ENCODE measurements at places on chromosomes 12 and 14. TPM values are rescaled to one million over a fixed set of nuclear protein-coding genes. Genes with fewer than 3 reads are reported as not detected.

- DNase-seq, result no peak
Observed at GRCh38 chr12:130429656-130430505, 92.2 kb downstream of the PIWIL1 start.

GRCh38 chr12:48336061-48336460 lies 14.7 kb downstream of the ZNF641 start:
- no peak for DNase-seq

The KRT83 gene
- total RNA-seq, result not detected

DNA sequence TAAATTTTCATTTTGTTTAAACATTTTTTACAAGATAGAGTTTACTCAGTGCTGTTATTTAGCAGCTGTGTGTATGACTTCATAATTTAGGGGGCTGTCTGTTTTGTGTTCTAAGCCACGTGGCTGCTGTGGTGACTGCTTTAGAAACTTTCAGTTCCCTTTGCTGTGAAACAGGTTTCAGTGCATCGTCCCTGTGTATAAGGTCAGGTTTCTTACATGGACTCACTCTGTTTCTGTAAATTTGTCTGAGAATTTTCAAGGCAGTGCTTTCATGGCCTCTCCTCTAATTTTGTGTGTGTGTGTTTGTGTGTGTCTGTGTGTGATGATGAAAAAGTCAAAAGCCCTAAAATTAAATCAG lies 32.4 kb downstream of the BICD1 start:
- no peak for DNase-seq

The C12orf54 gene
- total RNA-seq, result not detected

The VWF gene
- total RNA-seq, result 0.57 TPM

The ERG28 gene
- 18.4 TPM for total RNA-seq

- no peak for DNase-seq
Observed at GRCh38 chr12:88763536-88764100, 183.3 kb upstream of the KITLG start.

The RPGRIP1 gene
- not detected for total RNA-seq

- DNase-seq, result no peak
Observed at GRCh38 chr14:24231263-24232120, 675 bp downstream of the NEDD8 start.

The PMEL gene
- total RNA-seq, result 5.8 TPM

- DNase-seq, result peak; percentile 83
Observed at GRCh38 chr12:3311027-3311402, 180.0 kb upstream of the PRMT8 start.

DNA sequence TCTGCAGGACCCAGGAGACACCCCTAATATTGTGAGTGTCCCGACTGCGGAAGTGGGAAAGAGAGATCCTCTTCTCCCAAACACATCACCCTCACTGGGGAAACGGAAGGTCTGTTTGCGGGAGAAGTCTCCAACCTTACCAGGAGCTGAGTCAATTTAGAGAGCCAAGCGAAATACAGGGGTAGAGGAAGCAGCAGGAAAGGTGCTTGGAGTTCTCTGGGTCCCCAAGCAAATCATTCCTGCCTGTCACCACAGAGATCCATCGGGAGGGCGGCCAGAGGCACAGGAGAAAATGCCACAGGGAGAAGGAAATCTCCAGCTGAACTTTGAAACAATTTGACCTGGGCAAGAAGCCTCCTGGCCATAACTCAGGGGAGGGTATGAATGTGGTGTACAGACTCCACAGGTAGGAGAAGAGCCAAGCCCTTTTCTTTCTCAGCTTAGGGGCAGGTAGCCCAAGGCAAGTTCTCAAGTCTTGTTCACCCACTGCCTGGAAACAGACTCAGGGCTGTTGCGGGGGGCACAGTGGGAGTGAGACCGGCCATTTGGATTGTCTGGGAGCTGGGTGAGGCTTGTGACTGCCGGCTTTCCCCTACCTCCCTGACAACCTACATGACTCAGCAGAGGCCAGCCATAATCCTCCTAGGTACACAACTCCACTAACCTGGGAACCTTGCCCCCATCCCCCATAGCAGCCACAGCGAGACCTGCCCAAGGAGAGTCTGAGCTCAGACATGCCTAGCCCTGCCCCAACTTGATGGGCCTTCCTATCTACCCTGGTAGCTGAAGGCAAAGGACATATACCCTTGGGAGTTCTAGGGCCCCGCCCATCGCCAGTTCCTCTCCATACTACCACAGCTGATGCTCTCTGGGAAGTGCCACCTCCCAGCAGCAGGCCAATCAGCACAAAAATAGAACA lies 211.9 kb upstream of the ARHGAP5 start:
- DNase-seq, result no peak

The SLC25A47 gene
- total RNA-seq, result 0.17 TPM

DNA sequence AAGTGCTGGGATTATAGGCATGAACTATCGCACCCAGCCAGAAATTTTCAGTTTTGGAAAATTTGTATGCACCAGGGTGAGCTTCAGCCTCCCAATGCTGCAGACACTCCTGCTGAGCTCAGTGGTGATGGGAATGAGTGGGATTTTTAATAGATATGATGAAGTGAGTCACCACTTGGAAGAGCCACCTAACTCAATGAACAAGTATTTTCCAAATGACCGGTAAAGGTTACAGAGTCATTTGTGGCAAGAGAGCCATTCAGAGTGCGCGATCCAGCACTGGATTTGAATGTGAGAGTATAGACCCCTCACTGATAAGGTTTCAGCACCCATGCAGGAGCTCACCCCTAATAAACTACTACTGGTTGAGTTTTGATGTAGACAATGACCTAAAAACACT lies 100.7 kb downstream of the PPP2R5C start:
- no peak for DNase-seq

GRCh38 chr12:127809275-127809674 lies 457.7 kb upstream of the TMEM132C start:
- DNase-seq, result no peak

- DNase-seq, result no peak
Observed at GRCh38 chr12:52925717-52926595, 21.1 kb upstream of the KRT8 start.

DNA sequence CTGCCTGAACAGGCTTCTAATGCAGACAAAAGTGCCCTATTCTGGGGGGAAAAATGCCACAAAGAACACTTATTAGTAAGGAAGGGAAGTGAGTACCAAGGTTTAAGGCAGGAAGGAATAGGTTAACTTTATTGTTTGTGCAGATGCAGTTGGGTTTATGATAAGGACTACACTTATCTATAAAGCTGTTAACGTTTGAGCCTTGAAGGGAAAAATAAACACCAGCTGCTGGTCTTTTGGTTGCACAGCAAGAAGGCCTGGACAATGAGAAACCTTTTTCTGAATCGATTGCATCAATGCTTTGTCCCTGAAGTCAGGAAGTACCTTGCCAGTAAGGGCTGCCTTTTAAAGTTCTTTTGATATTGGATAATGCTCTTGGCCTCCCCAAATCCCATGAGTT lies 407.8 kb downstream of the ATP23 start:
- DNase-seq, result no peak

The CCNT1 gene
- 69.4 TPM for total RNA-seq

The UBE3B gene
- total RNA-seq, result 28.9 TPM

DNA sequence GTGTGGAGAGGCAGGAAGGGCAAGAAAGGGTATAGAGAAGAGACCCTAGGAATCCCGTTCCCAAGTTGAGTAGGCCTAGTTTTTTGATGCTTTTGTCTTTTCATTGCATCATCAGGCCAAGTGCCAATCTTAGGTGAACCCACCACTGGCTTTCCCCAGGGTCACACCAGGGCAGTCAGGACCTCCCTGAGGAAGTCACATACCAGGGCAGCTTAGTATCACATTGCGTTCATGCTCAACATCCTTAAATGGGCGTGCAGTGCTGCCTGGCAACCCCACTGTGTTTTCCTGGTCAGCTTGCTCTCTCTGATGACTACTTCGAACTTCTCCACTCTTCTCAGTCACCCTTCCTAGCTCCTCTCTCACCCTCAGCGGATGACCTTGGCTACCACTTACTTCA lies 9.0 kb downstream of the ASIC1 start:
- no peak for DNase-seq

The AQP5 gene
- total RNA-seq, result not detected

The TAS2R19 gene
- total RNA-seq, result 1.6 TPM

- no peak for DNase-seq
Observed at GRCh38 chr14:88535149-88535548, 19.7 kb downstream of the PTPN21 start.

The NRIP2 gene
- not detected for total RNA-seq

DNA sequence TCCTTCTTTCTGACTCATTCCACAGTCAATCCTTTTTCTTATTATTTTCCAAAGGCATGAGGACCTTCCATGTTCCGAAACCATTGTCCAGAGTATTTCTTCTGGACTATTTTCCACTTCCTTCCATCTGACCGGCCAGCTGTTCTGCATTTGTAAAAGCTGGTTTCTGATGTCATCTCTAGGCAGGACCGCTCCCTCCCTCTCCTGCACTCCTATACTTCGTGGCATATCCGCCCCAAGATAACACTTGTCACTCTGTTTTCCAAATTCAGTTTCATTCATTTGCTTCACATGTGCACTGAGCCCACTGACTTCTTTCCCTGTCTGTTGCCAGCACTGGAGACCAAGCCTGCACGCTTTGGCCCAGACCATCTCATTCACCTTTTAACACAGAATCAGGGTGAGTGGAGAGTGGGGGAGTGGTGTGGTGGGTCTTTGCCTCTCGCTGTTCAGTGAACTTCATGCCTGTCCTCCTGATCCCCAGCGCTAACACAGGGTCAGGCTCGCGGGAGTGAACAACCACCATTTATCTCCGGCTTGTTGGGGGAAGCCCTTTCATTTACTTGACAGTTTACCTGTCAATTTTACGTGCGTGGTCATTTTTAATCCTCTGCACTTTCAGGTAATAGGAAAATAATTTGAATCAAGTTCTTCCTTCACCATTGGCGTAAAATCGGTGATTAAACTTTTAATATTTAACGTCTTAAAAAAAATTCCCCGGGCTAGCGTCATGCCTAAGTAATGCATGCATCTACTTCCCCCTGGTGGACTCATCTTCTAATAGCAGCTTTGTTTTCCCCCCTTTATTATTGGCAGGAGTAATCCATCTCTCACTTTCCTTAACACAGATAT lies 52.5 kb downstream of the C12orf75 start:
- peak; percentile 41 for DNase-seq

DNA sequence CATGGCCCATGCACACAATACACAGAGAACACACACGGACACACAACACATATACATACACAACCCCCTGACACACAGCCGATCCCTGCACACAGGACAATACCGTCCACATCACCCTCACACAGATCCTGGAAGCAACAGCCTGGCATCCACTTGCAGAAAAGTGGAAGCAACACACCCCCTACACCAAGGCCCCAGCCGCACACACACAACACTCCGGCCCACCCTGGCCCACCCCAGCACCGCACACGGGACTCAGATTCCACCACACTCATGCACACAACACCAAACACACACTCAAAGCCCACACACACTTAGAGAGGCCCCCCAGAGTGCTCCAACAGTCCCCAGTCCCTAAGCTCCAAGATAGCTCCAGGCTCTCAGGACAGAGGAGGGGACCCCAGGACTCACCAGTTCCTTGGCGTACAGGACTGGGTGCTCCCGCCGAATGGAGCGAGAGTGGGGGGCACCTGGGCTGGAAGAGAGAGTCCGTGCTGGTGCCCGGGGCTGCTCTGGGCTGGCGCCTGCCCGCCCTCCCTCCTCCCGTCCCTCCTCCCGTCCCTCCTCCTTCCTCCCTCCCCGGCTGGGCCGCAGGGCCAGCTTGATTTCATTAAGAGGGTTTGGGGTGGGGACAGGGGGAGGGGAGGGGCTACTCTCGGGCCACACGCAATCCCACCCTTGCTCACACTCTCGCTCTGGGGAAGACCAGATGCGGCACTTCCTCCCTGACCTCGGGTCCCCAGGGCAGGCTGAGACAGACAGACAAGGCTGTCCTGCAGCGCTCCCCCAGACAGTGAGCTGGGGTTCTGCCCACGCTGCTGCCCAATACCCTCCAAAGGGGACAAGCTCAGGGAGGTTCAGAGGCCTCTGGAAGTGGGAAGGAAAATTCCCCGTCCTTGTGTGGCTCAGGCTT lies at the start of gene TMEM119:
TMEM119 (minus strand) TSS at position 526 of the 913 bp plus-strand sequence. CDS start 5,701 bp downstream, outside the sequence.
- DNase-seq, result no peak

- DNase-seq, result no peak
Observed at GRCh38 chr14:105710119-105711043, 184.0 kb downstream of the TMEM121 start.

GRCh38 chr12:127143020-127143419 lies 1124.0 kb upstream of the TMEM132C start:
- no peak for DNase-seq

- no peak for DNase-seq
Observed at GRCh38 chr14:55470025-55470424, 29.6 kb upstream of the TBPL2 start.

GRCh38 chr12:122394626-122395194 lies 27.8 kb downstream of the CLIP1 start:
- DNase-seq, result no peak

The ZFHX2 gene
- 3.6 TPM for total RNA-seq

GRCh38 chr12:107264667-107265066 lies 171.3 kb upstream of the CRY1 start:
- DNase-seq, result no peak

- DNase-seq, result no peak
Observed at GRCh38 chr12:51887476-51888315, at the start of gene ANKRD33. ANKRD33 (plus strand) TSS chr12:51888103; CDS start chr12:51888187, 84 bp downstream.

The DDHD1 gene
- total RNA-seq, result 26.9 TPM

DNA sequence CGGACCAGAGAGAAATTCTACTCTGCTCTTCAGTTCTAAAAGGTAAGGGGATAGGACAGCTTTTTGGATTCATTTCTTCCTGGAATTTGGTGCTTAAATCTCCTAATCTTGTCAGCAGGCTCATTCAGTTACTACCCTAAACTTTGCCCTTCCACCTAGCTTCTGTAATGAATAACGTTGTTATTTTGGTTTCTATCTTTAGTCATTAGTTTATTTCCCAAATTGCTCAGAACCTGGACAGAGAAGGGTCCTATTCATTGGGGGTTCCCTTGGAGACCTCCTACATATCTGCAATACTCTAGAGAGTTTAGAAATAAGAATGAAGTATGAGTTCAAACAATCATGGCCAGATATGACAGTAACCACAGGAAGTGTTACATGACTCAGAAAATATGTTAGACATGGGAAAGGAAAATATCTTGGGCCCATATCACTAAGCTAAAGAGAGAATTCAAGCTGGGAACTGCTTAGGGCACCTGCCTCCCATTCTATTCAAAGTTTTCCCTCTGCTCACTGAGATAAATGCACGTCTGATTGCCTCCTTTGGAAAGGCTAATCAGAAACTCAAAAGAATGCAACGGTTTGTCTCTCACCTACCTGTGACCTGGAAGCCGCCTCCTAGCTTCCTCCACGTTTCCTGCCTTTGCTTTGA lies 87.9 kb downstream of the GAS2L3 start:
- DNase-seq, result no peak

- no peak for DNase-seq
Observed at GRCh38 chr12:26891704-26892103, 46.1 kb downstream of the INTS13 start.

The ACOT6 gene
- total RNA-seq, result not detected

DNA sequence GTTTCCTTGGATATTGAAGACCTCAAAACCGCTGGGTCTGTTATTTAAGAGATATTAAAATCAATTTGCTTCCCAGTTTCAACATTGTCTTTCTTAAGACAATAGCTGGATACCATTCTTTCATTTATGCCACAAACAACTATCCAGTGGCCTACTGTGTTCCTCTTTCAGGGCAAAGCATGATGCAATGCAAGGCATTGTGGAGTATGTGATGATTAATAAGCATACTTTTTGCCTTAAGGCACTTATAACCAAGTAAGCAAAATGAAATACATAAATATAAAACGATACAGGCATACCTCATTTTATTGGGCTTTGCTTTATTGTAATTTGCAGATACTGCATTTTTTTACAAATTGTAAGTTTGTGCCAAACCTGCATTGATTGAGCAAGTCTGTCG lies 45.5 kb downstream of the SCN8A start:
- no peak for DNase-seq
